Glutamatergic neuron (in vitro differentiated cells): ENCODE measurements at places on chromosomes 12 and 14. TPM values are rescaled to one million over a fixed set of nuclear protein-coding genes. Genes with fewer than 3 reads are reported as not detected.

DNA sequence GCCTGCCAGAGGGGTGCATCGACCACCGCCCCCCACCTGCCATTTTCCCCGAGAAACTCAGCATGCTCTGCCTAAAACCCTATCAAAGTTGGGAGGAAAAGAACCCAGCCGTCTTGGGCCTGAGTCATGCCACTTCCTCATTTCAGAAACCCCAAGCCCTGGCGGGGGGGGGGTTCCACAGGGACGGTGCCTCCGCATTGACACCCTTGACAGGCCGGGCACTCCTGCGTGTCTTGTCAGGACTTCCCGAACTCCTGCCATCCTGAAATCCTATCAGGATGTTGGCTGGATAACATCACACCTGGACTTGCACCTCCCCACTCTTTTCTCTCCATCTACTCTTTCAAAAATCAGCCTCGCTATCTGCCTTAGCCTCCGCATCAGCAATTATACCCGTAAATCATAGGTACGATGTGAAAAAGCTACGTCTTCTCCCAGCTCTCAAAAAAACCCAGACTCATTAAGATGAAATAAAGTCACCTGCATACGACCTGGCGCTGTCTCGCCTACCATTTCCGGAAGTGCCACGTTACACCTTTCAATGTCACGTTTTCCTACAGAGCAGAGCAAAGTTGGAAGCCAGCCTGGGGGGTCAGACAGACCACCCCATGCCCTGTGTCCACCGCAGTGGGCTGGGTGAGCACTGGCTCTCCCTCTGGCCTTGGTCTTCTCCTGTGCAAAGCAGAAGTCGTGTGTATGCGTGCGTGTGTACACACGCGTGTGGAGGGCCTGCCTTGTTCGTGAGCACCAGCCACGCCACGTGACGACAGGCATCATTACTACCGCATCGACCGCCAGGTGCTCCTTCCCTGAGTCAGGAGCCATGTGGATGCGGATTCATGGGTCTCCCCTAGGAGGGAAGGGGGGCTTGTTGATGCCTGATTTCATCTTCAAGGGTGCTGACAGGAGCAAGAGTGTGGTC is 96.7 kb downstream of the RFLNA start:
- peaks cover 5% of the 10 kb centered on the region for H3K36me3 ChIP-seq
- DNase-seq: no peak
- peak overlapping the region; percentile 28 for H3K27ac ChIP-seq
- H3K4me1 ChIP-seq: peaks cover 35% of the 10 kb centered on the region
- H3K27me3 ChIP-seq: peaks cover 27% of the 10 kb centered on the region

DNA sequence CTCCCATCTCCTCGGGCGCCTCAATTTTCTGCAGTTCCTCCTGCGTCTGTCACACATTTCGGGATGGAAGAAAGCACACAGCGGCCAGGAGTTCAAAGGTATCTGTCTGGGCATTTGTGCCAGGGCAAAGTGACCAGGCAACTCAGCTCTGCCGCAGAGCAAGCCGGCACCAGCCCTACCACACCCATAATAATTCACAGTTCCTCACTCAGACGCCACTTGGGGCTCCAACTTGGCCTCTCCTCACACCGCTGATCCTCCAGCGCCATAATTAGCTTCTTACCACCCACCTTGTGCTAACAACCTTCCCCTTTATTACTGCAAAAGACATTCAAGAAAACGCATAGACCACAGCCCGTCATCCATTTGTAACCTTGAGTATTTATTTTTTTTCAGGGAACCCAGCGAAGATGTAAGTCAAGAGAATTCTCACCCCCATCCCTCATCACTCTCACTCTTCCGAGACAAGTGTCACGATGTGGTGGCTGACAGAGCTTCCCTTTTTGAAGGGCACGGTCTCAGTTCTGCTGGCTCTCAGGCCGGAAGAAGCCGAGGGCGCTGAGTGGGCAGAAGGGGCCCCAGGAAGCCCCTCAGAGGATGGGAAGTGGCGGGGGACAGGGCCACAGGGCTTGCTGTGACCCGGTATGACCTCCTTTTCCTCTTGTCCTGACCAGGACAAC is 25.2 kb upstream of the NCOR2 start:
- H3K4me1 ChIP-seq: peaks cover 18% of the 10 kb centered on the region
- peaks cover 10% of the 10 kb centered on the region for H3K27me3 ChIP-seq
- no peak for DNase-seq
- no peak overlapping the region for H3K27ac ChIP-seq

Gene POLR3B
- total RNA-seq: 12.1 TPM

Gene KRT82
- total RNA-seq: not detected
